ENCODE measurements at places on chromosomes 13 and 19.

DNA sequence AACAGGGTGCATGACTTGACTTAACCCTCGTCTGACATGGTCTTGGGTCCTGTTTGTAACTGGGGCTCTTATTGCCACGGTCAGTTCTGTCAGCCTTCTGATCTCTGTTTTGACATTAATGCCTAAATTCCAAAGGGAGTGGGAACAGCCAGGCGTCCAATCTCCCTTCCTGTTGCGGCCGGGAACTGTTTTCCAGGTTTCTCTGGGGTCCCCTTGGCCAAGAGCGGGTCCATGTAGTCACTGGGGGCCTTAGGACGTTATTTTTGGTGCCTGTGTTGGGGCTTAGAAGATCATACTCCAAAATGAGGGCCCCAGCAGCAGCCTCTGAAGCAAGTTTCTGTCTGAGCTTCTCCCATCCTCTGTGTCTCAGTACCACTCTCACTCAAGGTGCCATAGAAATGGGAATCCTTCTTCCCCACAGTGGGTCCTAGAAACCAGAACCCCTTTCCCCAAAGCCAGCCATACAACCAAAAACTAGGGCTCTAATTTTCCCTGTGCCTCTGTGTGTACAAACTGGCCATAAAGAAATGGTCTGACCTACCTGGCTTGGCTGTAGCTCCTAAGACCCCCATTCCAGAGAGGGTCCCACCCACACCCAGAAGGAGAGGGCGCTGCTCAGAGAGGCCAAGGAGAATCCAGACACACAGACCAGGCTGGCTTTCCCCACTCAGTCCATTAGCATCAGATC lies 50.4 kb downstream of the C13orf46 start:
- DNase-seq = no peak

DNA sequence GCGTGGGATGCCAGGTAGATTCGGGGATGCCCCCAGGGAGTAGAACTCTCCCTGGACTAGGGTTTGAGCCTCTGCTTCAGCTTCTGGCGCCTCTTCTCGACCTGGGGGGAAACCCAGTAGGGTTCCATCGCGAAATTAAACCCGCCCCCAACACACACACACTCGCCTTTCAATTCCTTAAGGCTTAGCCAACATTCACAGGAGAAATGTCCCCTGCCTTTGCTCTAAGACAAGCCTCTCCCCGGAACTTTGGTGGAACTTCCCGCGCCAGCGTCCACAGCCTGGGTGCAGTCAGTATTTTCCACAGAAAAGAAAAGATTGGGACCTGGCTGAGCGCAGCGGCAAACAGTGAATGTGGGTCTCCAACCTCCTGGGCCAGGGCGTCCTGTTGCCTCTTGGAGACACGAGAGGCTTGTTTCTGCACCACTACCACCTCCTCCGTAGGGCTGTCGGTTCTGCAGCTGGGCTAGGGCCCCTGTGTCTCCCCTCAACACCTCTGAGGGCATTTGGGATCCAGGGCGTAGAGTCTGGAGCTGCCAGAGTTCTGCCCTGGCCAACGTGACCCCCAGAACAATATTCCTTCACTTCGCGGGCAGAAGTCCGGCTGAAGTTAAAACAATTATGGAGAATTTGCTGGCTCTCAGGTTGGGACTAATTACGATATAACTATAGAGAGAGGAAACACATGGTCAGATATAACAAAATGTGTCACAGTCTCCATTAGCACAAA lies 3.2 kb downstream of the PDX1 start:
- DNase-seq = no peak

DNA sequence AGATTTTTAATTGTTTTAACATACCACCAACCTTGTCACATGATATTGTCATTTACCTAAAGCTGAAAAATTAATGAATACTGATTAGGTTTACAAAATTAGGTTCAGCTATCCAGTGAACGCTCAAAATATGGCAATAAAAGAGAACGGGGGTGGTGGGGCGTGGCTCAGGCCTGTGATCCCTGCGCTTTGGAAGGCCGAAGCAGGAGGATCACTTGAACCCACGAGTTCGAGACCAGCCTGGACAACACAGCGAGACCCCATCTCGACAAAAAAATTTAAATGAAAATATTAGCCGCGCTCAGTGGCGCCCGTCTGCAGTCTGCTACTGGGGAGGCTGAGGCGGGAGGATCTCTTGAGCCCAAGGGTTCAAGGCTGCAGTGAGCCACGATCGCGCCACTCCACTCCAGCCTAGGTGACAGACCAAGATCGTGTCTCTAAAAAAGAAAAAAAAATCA lies 516 bp upstream of the FAM32A start:
- no peak for DNase-seq

DNA sequence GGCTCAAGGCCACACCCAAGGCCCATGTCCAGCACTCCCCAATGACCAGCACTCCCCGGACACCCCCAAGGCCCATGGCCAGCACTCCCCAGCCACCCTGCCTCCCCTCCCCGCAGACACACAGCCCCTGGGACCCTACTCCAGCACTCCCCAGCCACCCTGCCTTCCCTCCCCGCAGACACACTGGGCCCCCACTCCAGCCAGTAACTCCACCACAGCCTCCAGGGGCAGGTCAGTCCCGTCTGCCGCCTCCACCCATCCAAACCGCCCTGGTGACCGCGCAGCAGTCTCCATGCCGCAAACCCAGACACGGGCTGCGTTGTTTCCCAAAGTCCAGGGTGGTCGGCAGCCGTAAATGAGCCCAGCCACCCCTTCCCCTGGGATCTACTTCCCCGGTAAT lies 70.7 kb downstream of the SPACA7 start:
- no peak for DNase-seq

DNA sequence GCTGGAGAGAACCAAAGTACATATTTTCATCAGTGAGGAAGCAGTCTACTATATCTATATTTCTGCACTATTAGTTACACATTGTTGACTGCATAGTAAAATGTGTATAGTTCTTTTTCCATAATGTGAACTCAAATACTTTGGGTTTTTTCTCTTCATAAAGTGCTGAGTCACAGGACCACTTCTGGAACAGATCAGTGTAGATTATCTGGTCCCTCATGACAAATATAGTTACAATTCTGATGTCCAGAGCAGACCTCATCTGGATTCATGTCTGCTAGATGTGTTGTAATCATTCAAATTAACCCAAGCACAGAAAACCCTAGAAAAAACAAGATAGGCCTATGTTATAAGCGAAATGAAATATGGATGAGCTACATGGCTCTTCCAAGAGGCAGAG lies 171.4 kb downstream of the SUCLA2 start:
- no peak for DNase-seq

- DNase-seq = no peak
Measured at GRCh38 chr19:8329996-8330395, 8.7 kb downstream of the RPS28 start.

- no peak for DNase-seq
Measured at GRCh38 chr13:91238036-91238435, 109.5 kb upstream of the MIR17HG start.

GRCh38 chr13:88097541-88097940 lies 426.4 kb downstream of the SLITRK5 start:
- DNase-seq = no peak

DNA sequence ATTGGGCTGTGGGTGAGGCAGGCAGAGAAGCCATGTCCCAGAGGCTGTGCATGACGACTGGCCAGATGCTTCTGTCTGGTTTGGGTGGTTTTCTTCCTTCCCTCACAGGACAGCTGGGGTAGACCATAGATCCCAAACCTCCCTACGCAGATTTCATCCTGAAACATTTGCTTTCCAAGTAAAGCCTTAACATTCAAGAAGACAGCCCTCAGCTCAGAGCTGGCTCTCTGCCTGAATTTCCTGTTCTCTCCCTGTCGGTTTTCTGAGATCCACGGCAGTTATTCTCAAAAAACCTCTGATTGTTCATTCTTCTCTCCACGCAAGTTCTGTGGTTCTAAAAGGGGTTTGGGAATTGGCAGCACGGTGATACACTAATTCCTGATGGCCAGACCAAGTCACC lies 25.3 kb downstream of the UQCRFS1 start:
- no peak for DNase-seq

DNA sequence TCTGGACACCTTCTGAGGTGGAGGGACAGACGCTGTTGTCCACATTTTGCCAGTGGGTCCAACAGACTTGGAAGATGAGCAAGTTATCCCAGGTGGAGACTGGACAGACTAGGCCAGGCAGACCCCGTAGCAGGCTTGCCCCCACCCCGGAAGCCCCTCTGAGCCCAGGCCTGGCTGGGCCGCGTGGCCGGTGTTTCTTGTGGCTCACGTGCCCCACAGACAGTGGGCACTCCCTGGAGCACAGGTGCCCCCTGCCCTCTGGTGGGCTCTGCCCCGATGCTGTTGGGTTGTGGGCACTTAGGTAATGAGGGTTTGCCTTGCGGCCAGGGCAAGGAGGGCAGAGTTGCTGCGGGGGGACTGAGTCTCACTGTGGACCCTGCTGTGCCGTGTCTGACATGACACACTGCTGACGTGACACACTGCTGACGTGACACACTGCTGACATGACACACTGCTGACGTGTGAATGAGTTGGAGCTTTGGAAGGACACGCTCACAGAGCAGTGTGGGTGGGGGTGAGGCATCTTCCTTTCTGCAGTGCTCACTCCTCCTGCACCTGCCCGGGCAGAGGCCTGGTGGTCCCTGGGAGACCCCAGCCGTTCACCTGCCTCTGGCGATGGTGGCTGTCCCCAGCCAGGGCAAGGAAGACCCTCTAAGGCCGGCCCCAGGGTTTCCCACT lies 25.1 kb downstream of the DOT1L start:
- DNase-seq = no peak

- DNase-seq = peak; percentile 92
Measured at GRCh38 chr19:51552996-51553725, 17.9 kb upstream of the ZNF175 start.

DNA sequence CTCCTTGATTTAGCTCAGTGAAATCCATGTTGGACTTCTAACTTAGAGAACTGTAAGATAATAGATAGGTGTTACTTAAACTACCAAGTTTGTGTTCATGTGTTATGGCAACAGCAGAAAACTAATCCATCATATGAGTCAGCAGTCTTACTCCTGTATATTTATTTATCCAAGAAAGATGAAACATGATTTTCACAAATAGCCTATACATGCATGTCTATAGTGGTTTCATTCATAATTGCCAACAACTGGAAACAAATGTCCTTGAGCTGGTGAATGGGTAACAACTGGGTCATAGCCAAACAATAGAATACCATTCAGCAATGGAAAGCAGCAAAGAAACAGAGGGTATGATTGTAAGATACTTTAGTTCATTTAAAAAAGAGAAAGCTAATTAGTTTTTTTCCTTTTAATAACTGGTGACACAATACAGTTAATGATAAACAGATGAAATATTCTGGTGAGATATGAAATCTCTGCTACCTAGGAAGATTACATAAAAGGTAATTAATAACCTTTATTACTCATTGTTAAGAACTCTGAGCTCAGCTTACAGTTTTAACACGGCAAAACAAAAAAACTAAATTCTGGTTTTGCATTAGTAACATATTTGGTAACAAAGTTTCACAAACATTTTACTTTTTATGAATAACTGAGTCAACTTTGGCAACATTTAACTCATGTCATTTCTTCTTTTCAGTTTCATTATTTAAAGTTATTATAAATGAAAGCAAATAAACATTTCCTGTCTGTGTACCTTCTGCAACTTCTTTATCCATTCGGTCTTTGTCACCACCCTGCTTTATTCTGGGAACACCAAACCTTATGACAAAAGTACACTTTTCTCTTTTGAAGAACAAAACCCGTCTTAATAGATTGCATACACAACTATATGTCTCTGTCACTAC lies 181.3 kb downstream of the LIG4 start:
- no peak for DNase-seq

DNA sequence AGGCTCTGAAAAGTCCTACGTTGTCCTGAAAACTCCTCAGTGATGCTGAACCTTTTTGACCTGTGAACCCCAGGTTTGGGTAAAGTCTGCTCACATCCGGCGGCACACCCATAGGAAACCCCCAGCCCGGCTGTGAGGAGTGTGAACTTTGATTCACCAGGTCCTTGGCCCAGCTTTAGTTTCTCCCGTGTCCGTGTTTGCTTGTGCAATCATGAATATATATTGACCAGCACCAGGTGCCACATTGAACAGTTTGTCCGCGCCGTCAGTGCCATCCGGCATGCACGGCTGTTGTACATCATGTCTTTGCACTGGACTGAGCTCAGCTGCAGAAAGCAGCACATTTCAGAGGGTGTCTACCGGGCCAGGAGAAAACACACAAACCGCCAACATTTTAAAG lies 45.3 kb downstream of the NFIC start:
- DNase-seq = no peak

GRCh38 chr13:112056284-112056727 lies 10.6 kb upstream of the SOX1 start:
- DNase-seq = no peak

DNA sequence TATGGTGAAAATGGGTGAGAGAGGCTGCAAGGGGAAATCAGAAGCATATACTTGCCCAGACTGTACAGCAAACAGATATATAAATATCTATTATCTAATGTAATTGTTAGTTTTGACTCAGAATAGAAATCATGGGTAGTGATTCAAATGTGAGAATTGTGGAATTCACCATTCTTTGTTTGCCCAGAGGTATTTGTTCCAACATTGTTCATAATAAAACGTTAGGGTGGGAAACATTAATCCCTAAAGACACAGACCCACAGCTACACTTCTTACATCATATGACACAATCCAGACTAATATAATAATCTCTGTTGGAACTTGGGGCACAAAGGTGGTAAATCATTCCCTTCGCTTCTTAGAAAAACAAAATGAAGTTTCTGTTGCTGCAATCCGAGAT lies 646.5 kb upstream of the SLITRK6 start:
- no peak for DNase-seq

DNA sequence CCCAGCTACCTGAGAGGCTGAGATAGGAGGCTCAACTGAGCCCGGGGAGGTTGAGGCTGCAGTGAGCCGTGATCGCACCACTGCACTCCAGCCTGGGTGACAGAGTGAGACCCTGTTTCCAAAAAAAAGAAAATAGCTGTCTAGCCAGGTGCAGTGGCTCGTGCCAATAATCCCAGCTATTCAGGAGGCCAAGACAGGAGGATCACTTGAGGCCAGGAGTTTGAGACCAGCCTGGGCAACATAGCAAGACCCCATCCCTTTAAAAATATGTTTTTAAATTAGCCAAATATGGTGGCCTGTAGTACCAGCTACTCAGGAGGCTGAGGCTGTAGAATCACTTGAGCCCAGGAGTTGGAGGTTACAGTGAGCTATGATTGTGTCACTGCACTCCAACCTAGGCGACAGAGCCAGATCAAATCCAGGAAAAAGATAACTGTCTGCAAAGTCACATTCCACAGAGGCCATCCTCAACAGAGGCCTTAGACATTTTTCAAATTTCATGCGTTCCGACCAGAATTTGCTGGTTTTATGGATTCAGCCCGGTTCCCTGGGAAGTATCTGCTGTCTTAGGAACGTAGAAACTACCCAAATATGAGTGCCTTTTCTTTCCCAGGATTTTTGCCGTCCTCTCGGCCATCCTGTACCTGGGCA lies 58.7 kb upstream of the USE1 start:
- DNase-seq = no peak

GRCh38 chr13:50631041-50631440 lies 212.5 kb downstream of the DLEU7 start:
- no peak for DNase-seq

GRCh38 chr13:81760316-81760715 lies 1419.4 kb upstream of the SPRY2 start:
- DNase-seq = no peak

- no peak for DNase-seq
Measured at GRCh38 chr19:23799321-23799720, 40.6 kb upstream of the ZNF681 start.
